Activated naive CD8-positive, alpha-beta T cell treated with anti-CD3 and anti-CD28 coated beads for 36 hours (primary cell): ENCODE measurements at places on chromosomes 6 and 20.

DNA sequence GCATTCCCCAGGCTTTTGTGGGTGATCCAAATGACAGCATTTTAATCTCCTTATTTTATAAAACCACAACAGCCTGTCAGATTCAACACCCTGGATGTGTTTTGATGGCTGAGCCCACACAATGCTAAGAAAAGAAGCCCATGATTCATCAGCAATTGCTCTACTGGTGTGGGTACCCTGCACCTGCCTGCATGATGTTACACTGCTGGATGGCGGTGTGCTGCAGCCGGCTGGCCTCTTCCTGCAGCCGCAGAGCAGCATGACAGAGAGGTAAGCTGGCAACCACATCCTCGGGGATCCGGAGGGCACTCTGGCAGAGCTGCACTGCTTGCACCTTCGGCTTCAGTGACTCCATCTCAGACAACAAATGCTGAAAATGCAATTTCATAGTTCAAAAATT, 327.5 kb downstream of the SYNE1 start:
- DNase-seq = peak; percentile 71

GRCh38 chr6:111011360-111012142, 29.7 kb downstream of the RPF2 start:
- DNase-seq = no peak

GRCh38 chr6:46023216-46023915, 7.7 kb upstream of the CLIC5 start:
- DNase-seq = no peak

DNA sequence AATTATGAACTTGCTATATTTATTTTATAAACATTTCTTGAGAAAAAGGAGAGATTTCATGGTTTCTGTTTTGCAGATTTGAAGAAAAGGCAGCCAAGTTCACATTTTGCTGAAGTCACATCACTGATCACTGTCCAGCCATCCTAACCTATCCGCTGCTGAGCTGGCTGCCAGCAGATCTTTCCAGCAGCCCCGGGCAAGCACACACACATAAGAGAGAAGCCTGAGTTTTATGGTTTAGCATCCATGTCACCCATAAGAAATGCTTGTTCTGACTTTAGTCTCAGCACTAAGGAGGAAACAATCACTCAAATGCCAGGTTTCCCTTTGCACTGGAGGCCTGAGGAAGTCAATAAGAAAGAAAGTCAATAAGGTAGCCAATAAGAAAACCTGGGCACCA, 287.1 kb downstream of the SMOC2 start:
- DNase-seq = no peak

DNA sequence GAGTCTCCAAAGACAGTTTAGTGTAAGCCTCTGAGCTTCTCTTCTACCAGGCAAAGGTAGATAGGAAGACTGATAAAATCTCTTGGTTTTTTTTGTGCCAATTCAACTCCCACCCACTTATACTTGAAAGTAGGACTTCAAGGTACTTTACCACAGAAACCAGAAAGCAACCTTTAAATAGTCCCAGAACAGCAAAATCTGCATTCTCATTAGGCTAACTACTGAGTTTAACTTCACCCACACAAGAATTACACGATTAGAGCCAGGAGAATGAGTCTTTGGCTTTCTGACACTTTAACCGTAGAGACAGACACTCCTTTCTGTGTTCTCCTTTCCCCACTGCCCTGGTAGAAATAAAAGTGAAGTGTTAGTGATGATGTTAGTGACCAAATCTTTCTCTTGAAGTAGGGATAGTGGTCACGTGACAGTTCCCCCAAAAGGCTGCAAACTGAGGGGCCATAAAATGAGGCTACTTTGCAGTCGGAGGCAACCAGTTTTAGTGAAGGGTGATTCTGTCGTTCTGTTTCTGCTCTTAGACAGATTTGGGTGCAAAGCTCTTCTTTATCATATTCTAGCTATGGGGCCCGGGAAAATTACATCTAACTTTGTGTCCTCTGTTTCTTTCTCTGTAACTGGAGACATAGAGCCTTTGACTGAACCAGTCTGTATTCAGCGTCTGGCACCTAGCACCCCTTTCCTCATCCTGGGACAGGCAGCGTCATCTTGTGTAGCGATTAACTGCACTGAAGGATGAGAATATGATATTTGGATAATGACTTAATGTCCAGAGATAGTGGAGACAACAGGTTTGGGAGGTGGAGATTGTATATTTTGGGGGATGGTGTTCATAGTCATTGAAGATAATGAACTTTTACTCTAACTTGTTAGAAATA, 206.4 kb upstream of the CITED2 start:
- no peak for DNase-seq

DNA sequence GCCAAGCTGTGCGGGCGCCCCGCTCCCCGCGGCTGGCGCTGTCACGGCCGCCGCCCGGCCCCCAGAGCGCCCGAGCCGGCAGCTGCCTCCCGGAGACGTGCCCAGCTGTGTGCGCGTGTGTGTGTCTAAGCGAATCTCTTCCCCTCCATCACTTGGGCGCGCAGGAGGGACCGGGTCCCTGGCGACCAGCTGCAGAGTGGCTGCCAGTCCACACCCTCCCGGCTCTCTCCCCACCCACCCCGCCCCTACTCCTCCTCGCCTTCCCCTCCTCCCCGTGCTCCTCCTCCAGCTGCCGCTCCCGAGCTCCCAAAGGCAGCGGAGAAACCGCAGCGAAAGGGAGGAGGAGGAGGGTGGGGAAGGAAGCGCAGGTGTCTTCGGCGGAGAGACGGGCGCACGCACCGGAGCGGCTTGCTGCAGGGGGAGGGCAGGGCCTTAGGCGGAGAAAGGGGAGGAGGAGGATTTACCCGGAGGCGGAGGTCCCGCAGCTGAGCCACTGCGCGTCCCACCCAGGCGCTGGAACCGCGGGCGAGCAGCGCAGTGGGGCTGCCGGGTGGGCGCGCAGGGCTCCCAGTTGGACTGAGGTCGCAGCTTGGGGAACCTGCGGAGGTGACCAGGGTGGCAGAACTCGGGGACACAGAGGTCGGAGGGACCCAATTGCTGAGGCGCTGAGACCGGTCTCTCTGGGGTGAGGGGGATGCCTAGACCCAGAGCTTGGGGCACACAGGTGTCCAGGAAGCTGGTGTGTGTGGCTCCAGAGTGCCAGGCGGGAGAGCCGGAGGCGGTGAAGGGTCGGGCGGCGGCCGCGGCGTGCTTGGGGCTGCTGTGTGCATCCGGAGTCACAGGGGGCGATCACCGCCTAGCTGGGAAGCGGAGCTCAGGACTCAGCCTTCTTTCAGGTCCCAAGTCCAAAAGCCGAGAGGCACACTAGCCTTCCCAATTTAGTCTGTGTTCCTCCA, at the start of gene HS3ST5:
TSS of gene HS3ST5 (minus strand) at position 198 of the 956 bp plus-strand sequence. CDS start 280,178 bp downstream, outside the sequence.
- DNase-seq = peak; percentile 8

DNA sequence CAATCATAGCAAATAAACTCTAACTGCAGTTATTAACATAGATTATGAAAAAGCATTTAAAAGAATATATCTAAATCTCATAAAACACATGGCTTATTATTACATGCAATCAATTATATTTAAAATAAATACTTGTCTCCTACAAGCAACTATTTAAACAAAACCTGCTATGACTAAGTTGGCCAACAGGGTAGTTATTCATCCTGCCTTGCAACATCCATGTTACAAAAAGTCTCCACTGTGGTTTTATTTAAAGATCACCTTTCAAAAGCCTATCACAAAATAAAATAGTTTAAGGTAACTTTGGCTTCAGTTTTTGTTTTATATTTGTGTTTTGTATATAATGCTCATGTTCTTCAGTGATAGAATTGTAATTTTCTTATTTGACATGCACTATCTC, 1127.0 kb upstream of the MAP3K7 start:
- no peak for DNase-seq

DNA sequence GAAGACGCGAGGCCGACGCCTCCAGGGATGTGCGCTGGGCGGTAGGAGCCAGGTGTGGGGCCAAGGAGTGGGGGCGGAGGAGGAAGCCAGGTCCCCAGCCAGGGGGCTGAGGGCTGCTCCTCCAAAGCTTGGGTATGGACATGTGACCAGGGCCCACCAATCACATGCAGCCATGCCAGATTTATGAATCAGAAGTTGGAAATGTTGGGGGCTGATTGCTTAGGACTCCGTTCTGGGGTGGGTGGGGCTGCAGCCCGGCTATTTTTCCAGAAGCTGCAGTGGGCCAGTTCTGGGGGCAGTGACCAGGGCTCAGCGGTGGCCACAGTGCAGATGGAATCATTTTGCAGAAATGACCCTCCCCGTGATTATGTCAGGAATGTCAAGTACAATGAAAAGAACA, 96.0 kb downstream of the CEBPB start:
- DNase-seq = no peak

- no peak for DNase-seq
Measured at GRCh38 chr6:49233483-49233882, 229.6 kb downstream of the MMUT start.

DNA sequence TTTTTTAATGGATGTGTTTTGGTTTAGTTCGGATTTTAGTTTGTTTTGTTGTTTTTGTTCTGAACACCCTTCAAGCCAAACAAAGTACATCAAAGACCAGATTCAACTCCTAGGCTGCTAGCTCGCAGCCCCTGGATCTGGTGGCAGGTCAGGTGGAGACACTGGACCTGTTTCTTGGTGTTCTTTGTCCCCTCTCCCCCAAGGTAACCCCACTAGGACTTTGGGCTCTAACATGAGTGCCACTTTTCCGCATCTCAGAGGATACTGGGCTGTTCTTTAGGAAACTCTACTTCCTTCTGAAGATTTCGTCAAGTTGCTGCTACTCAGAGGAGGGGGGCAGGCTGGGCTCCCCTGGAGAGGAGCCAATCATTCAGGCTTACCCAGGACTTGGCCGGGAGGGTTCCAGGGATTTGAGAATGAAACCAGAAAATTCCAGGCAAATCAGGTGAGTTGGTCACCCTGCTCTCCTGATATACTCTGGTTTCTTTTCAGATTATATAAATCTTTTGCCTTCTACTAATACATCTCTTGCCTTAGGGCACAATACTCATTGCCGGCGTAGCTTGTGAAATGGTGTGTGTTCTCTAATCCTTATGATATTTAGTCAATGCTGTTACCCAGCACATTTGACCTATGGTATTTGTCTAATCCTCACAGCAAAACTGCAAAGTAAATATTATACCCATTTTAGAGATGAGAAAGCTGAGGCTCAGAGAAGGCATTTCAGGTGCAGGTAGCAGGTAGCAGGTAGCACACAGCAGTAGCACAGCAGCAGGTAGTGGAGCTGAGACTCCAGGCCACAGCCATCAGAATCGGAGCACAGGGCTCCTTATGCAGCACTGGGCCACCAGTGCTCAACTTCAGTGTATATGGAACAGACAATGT, 291.6 kb downstream of the TSHZ2 start:
- DNase-seq = no peak

DNA sequence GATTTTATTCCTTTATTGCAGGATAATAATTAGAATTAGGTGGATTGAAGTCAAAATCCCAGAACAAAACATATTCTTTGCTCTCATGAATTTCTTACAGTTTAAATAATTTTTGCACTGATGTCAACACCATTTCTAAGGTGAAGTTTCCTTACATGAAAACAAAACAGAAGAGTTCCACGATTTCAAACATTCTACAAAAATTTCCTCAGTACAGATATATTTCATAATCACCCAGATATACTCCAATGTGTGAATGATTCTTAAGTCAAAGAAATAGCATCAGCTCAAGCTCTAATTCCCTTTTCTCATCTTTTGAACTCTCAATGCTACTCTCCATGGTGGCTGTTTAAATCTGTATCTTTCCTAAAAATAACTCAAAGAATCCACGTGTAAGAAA, 39.5 kb upstream of the THBS2 start:
- DNase-seq = no peak

DNA sequence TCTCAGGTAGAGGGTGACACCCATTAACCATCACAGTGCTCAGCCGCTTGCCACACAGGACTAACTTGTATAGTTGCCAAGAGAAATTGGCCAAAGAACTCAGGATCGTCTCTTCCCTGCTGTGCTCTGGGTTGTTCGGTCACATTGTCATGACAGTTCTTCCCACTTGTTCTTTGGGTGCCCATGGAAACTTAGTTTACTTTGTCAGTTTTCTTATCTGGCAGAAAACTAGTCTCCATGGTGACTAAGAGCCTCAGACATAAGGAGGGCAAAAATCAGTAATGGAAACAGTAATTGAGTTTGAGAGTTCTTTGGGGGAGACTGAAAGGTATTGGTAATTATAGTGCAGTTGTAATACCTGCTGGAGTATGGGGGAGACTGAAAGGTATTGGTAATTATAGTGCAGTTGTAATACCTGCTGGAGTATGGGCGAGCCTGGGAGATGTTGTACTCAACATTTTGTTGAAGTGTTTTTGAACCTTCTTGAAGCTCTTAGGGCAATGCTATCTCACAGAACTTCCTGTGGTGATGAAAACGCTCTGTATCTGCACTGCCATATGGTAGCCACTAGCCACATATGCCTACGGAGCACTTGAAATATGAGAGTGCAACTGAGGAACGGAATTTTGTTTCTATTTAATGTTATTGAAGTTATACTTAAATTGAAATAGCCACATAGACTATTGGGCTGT, 95.2 kb upstream of the HDGFL1 start:
- no peak for DNase-seq

DNA sequence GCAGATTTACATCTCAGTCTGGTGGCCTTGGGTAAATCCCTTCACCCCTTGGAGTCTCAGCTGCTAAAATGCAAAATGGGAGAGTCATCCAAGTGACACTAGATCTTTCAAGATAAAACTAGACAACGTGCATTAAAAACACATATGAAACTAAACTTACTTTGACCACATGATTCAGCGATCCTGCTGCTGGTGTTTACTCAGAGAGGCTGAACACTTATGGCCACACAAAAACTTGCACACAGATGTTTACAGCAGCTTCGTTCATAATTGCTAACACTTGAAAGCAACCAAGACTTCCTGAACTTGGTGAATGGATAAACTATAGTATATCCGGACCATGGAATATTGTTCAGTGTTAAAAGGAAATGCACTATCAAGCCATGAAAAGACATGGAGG, 55.3 kb upstream of the GPR6 start:
- DNase-seq = no peak

- no peak for DNase-seq
Measured at GRCh38 chr6:169935861-169936260, 184.4 kb downstream of the ERMARD start.

DNA sequence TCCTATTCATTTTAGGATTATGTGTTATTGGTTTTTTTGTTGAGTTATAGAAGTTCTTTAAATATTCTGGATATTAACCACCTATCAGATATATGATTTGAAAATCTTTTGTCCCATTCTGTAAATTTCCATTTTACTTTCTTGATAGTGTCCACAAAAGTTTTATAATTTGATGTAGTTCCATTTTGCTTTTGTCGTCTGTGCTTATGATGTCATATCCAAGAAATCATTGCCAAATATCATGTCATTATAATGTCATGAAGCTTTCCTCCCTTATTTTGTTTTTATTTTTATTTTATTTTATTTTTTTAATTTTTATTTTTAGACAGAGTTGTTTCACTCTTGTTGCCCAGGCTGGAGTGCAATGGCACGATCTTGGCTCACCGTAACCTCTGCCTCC, 21.0 kb upstream of the NANP start:
- DNase-seq = no peak

GRCh38 chr6:6734479-6735465, 146.3 kb downstream of the LY86 start:
- no peak for DNase-seq

DNA sequence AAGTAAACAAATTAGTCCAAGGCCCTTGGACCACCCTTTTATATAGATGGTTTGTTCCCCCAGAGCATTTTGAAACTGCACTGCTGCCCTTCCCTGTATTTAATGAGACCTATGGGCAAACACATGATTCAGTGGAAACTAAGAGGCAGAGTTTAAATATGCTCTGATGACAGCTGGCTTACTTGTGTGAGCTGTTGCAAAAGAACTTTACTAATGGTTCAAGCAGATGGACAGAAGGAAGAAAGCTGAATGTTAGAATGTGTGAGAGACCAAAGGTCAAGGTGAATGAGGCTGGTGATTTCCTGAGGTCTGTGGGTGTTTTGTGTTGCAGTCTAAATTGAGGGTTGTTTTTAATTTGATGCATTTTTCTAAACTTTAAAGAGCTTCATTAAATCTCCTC, 123.0 kb upstream of the CEP162 start:
- no peak for DNase-seq
